Activated naive CD8-positive, alpha-beta T cell treated with anti-CD3 and anti-CD28 coated beads for 36 hours (primary cell): ENCODE measurements at places on chromosomes 12 and 14. TPM values are rescaled to one million over a fixed set of nuclear protein-coding genes. Genes with fewer than 3 reads are reported as not detected.
A peak's percentile ranks its signal among the peaks of the same experiment; 100 is the strongest.

GRCh38 chr12:82973592-82973991 lies 286.9 kb downstream of the TMTC2 start:
- no peak overlapping the region for H3K4me3 ChIP-seq
- no peak for DNase-seq
- H3K27me3 ChIP-seq, result no peaks in the 10 kb centered on the region
- H3K36me3 ChIP-seq, result no peaks in the 10 kb centered on the region
- no peaks in the 10 kb centered on the region for H3K4me1 ChIP-seq

- H3K27ac ChIP-seq, result no peak overlapping the region
- H3K27me3 ChIP-seq, result no peaks in the 10 kb centered on the region
- no peaks in the 10 kb centered on the region for H3K4me1 ChIP-seq
- H3K4me3 ChIP-seq, result no peak overlapping the region
- H3K36me3 ChIP-seq, result no peaks in the 10 kb centered on the region
- no peak for DNase-seq
Observed at GRCh38 chr12:61536525-61536924, 723.7 kb upstream of the USP15 start.

GRCh38 chr12:27534060-27534764 lies 10.2 kb downstream of the PPFIBP1 start:
- H3K4me3 ChIP-seq, result peak overlapping the region; percentile 40
- H3K27me3 ChIP-seq, result no peaks in the 10 kb centered on the region
- peaks cover 5% of the 10 kb centered on the region for H3K36me3 ChIP-seq
- H3K27ac ChIP-seq, result peak overlapping the region; percentile 61

- peaks cover 39% of the 10 kb centered on the region for H3K36me3 ChIP-seq
- no peak overlapping the region for H3K27ac ChIP-seq
- peaks cover 46% of the 10 kb centered on the region for H3K4me1 ChIP-seq
- no peaks in the 10 kb centered on the region for H3K27me3 ChIP-seq
- H3K4me3 ChIP-seq, result no peak overlapping the region
Observed at GRCh38 chr12:96329018-96329417, 71.2 kb downstream of the CDK17 start.

DNA sequence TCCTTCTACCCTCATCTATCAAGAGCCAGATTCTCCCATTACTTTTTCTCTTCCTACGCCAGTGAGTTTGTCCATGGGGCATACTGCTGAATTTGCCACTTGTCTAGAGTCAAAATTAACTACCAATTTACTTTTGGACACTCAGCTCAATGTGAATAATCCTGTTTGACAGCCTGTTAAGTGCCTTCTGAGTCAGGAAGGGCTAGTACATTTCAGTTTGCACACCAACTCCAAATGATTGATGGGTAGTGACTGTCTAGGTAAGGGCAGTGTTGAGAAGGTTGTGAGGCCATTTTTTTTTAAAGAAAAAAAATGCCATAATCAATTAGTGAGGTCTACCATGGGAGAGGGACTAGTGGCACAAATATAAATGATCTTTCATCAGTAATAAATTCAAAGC lies 21.8 kb upstream of the TRIM9 start:
- H3K4me1 ChIP-seq, result peaks cover 3% of the 10 kb centered on the region
- H3K4me3 ChIP-seq, result no peak overlapping the region
- no peak overlapping the region for H3K27ac ChIP-seq
- no peak for DNase-seq
- no peaks in the 10 kb centered on the region for H3K36me3 ChIP-seq

GRCh38 chr12:71440345-71440762 lies 756 bp downstream of the LGR5 start:
- H3K27ac ChIP-seq, result no peak overlapping the region
- H3K4me3 ChIP-seq, result peak overlapping the region; percentile 75
- H3K4me1 ChIP-seq, result peaks cover 16% of the 10 kb centered on the region
- no peaks in the 10 kb centered on the region for H3K36me3 ChIP-seq
- no peak for DNase-seq

DNA sequence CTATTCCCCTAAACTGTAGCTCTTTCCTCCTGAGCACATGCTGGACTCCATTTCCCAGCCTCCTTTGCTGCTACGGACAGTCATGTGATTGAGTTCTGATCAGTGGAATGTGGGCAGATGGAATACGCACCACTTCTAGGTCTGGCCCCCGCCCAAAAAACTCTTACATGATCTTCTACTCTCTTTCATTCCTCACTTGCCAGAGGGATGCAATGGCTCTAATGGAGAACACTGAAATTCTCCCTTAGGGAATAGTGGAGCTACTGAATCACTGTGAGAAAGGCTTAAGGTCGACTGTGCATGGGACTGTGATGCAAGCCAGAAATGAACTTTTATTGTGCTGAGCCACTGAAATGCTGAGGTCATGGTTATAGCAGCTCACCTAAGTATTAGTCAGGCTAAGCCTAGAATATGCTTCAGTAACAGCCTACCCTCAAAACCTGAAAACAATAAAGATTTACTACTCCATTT lies 13.0 kb upstream of the TMED2 start:
- H3K27me3 ChIP-seq, result peaks cover 4% of the 10 kb centered on the region
- no peak for DNase-seq
- peaks cover 5% of the 10 kb centered on the region for H3K4me1 ChIP-seq
- no peaks in the 10 kb centered on the region for H3K36me3 ChIP-seq
- H3K27ac ChIP-seq, result no peak overlapping the region
- no peak overlapping the region for H3K4me3 ChIP-seq

DNA sequence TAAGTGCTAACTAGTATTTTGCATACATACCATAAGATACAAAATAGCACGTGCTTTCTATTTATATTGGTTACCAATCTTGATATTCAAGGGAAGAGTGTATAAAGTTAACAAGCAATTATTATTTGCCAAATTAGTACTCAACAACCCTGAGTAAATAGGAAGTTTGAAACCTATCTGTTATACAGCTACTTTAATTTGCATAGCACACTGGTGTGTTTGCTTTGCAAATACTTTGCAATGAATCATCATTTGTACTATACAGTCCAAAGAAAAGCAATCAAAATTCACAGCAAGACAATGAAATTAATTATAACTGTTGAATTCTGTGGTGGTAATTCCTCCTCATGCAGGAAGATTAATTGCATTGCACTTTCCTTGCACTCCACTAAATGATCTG lies 469.1 kb downstream of the PRKD1 start:
- H3K4me3 ChIP-seq, result no peak overlapping the region
- no peak overlapping the region for H3K27ac ChIP-seq
- no peaks in the 10 kb centered on the region for H3K4me1 ChIP-seq
- no peaks in the 10 kb centered on the region for H3K36me3 ChIP-seq

DNA sequence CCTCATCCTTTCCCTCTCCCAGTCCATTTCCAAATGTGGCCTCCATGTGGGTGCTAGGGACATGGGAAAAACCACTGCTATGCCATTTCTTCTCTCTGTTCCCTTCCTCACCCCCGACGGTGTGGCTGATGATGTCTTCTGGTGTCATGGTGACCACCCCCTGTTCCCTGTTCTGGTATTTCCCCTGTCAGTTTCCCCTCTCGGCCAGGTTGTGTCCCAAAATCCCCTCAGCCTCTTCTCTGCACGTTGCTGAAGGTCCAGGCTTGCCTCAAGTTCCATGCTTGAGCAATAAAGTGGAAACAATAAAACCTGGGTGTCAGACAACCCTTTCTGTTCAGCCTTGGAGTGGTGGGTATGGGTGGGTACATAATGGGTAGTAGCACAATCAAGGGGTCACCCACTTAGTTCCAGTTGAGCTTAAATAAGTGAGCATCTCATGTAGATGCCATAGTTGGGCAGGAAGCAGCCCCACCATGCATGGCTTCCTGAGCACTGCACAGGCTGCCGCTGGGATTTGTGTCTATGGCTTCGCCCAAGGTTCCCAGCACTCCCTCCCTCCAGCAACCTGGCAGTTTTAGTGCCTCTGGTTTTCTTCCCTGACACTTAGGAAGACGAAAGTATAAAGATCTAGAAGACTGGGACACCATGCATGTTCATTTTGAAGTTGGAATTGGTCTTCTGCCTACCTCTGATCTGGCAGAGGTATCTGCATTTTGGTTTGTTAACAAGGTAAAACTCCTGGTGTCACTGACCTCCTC lies 8.7 kb upstream of the ITFG2 start:
- no peaks in the 10 kb centered on the region for H3K27me3 ChIP-seq
- peaks cover 40% of the 10 kb centered on the region for H3K36me3 ChIP-seq
- peaks cover 9% of the 10 kb centered on the region for H3K4me1 ChIP-seq
- H3K27ac ChIP-seq, result peak overlapping the region; percentile 1

DNA sequence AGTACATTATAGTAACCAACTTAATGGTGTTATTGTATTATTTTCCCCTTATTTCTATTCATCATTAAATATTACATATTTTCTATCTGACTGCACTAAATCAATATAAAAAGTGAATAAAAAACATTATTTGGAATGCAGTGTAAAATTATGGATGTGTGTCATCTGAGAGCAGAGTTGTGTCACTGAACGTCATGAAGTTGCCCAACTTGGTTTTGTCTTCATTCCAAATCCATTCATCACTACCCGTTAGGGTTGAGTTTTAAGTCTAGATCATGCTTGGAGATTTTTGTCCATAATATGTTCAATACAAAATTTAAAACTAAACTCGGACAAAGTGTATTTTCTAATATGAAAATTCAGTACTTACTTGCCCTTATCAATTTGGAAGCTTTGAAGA lies 16.1 kb downstream of the KLRF1 start:
- H3K27ac ChIP-seq, result no peak overlapping the region
- no peak overlapping the region for H3K4me3 ChIP-seq
- H3K36me3 ChIP-seq, result peaks cover 13% of the 10 kb centered on the region
- no peaks in the 10 kb centered on the region for H3K4me1 ChIP-seq

DNA sequence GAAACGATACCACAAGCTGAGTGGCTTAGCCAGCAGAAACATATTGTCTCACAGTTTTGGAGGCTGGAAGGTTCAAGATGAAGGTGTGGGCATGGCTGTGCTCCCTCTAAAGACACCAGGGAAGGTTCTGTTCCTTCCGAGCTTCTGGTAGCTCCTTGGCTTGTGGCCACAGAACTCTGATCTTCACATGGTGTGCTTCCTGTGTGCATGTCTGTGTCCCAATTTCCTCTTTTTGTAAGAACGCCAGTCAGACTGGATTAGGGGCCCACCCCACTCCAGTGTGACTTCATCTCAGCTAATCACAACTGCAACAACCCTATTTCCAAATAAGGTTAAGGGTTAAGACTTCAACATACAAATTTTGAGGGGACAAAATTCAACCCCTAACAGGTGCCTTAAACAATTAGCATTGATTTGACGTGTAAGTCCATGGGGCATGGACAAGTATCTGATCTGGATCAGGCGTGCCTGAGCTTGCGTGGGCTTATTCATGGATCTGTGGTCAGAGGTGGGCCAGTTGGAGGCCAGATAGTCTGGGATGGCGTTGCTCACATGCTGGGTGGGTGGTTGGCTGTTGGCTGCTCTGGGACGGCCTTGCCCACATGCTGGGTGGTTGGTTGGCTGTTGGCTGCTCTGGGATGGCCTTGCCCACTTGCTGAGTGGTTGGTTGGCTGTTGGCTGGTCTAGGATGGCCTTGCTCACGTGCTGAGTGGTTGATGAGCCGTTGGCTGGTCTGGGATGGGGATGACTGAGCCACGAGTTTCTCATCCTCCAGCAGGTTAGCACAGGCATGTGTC lies 88.5 kb downstream of the LGMN start:
- H3K27ac ChIP-seq, result peak overlapping the region; percentile 70
- H3K27me3 ChIP-seq, result no peaks in the 10 kb centered on the region
- no peak overlapping the region for H3K4me3 ChIP-seq
- no peak for DNase-seq

GRCh38 chr12:15230137-15230536 lies 8.9 kb upstream of the RERG start:
- DNase-seq, result no peak
- no peaks in the 10 kb centered on the region for H3K4me1 ChIP-seq
- no peak overlapping the region for H3K4me3 ChIP-seq
- H3K27ac ChIP-seq, result no peak overlapping the region

DNA sequence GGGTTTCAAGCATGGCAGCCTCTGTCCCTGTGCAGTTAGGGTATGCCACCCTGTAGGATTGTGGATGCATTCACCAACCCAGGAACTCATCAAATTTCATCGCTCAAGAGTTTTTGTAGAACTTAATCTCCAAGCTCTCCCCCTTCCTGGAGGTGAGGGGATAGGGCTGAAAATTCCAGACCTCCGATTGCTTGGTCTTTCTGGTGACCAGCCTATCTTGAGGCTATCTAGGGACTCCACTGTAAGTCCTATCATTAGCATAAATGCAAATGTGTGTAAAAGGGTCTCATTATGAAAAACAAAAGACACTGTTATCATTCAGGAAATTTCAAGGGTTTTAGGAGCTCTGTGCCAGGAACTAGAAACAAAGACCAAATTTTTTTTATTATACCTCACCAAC lies 244.0 kb downstream of the DUSP6 start:
- no peaks in the 10 kb centered on the region for H3K36me3 ChIP-seq
- no peak overlapping the region for H3K4me3 ChIP-seq
- H3K4me1 ChIP-seq, result no peaks in the 10 kb centered on the region
- no peak for DNase-seq

DNA sequence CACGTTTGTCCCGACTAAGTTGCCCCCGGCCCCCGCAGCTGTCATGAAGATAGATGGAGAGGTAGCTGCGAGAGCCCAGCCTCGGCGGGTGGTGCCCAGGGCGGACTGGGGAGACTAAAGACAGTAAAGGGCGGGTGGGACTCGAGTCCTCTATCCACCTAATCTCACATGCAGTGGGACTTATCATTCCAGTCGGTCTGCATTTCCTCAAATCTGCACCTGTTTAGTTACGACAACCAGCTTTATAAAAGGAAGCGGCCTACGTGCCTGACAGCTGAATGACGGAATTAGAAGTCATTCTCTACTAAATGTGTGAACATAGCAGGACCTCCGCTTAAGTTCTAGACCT lies 109.8 kb upstream of the EGLN3 start:
- H3K36me3 ChIP-seq, result no peaks in the 10 kb centered on the region
- H3K4me1 ChIP-seq, result peaks cover 7% of the 10 kb centered on the region
- peak overlapping the region; percentile 83 for H3K4me3 ChIP-seq

DNA sequence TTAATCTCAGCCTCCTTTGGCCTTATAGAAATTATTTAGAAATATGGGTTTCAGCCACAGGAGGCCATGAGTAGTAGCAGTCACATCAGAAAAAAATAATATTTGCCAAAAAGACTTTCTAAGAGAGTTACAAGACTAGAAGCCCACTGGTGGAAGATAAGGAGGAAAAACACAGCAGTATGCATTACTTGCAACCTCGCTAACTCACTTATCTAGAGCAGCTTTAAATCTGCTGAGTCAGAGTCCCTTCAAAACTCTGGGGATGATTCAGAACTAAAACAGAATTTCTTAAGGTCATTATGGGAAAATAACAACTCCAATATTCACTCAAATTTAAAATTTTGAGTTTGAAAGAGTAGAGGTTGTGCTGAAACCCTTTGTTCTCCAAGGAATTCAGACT lies 6.2 kb downstream of the OR4K17 start:
- no peak overlapping the region for H3K4me3 ChIP-seq
- no peaks in the 10 kb centered on the region for H3K4me1 ChIP-seq
- H3K27ac ChIP-seq, result no peak overlapping the region
- H3K36me3 ChIP-seq, result peaks cover 1% of the 10 kb centered on the region

KRT82 gene
- not detected for total RNA-seq

ACACB gene
- 7.8 TPM for total RNA-seq

FAM186B gene
- total RNA-seq, result 0.14 TPM

TAS2R30 gene
- total RNA-seq, result 0.86 TPM

ACRBP gene
- total RNA-seq, result 0.86 TPM

RBM19 gene
- total RNA-seq, result 86.9 TPM

TEDC1 gene
- total RNA-seq, result 33.6 TPM

EGLN3 gene
- 1.7 TPM for total RNA-seq

EID3 gene
- total RNA-seq, result 5.7 TPM

CACNA1C gene
- total RNA-seq, result 0.14 TPM

NOXRED1 gene
- total RNA-seq, result 0.33 TPM

DTX3 gene
- 20.2 TPM for total RNA-seq
